GOT3 (cell line): ENCODE measurements at places on chromosomes 3 and 15.

DNA sequence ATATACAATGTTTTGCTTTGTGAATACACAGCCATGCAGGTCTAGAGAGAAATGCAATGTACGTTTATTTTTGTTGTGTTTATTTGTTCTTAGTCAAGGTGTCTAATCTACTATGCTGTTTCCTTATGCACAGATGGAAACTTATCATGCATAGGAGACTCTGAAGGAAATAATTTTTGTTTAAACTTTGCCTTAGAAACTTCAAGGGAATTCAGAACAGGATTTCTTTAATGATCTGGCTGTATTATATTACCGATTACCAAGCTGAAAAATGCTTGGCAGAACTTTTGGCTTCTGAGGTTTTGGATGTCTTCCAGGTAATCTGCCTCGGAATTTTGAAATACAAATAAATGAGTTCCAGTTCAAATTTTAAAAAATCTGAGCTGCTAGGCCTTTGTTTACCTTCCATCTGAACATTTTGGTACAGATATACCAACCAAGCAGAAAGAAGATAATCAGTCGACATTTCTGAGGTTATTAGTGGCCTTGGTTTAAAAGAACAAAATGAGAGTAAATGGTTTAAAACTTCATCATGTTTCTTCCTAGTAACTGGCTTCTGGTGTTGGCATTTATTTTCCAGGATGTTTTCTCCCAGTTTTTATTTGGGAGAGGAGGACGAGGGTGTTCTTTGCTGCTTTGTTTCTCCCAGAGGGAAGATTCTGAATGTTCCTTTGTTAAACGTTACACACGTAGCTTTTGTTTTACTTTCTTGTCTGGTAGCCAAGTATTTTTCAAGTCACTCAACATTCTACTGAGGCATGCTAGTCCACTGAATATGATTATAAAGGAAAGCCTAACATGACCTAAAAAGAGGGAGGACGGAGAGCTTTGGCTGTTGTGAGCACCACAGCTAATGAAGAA, 421.8 kb upstream of the TBL1XR1 start:
- no peak for DNase-seq

DNA sequence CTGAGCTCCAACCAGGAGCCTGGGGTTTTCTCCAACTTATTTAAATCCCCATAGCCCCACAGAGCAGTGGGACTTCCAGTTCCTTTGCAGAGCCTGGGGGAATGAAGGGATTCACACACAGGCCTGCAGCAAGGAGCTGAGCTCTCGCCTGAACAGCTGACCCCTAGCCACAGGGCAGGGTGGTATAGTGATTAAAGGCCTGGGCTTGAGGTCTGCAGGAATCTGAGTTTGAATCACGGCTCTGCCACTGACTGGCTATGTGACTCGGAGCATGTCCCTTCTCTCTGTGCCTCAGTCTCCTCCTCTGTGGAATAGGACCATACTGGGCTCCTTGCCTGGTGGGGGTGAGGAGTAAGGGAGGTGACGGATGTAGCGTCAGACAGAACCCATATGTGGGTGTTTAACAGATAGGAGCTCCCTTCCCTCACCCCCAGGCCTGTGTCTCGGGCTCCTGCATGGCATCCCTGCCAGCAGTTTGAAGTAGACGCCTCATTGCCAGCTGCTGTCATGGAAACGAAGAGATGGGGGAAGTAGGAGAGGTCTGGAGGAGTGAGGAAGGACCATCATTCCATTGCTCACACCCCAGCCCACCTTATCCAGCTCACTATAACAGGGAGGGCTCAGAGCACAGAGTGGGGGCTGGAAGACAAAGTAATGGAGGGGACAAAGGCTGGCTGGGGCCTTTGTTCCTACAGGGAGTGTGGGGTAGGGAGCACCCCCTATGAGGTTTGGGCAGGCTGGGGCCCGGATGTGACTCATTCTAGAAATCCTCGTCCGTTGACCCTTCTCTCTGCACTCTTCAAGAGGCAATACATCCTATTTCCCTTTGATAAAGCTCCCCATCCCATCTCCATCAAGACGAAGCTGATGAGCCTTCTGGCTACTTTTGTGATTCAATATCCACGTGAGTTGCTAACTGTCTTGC, 14.8 kb downstream of the HRH1 start:
- DNase-seq, result no peak

DNA sequence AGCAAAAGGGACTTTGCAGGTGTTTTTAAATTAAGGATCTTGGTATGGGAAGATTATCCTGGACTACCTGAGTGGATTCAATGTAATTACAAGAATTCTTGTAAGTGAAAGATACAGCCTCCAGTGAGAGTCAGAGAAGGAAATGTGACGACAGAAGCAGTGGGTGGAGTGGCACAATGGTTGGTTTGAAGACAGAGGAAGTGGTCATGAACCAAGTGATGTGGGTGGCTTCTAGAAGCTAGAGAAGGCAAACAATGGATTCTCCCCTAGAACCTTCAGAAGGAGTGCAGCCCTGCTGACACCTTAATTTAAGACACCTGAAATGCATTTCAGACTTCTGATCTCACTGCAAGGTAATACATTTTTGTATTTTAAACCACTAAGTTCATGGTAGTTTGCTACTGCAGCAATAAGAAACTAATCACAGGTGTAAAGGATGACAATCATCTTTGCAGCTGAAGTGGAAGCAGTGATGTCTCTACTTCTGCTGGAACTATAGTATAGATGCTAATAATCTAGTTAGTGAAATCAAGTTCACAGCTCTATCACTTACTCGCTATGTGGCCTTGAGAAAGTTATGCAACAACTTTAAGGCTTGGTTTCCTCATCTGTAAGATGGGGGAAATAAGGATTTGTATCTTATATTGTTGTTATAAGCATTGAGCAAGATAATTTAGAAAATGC, 403.4 kb upstream of the SUCLG2 start:
- no peak for DNase-seq

- DNase-seq, result no peak
Observed at GRCh38 chr3:133428552-133428951, 28.7 kb downstream of the BFSP2 start.

DNA sequence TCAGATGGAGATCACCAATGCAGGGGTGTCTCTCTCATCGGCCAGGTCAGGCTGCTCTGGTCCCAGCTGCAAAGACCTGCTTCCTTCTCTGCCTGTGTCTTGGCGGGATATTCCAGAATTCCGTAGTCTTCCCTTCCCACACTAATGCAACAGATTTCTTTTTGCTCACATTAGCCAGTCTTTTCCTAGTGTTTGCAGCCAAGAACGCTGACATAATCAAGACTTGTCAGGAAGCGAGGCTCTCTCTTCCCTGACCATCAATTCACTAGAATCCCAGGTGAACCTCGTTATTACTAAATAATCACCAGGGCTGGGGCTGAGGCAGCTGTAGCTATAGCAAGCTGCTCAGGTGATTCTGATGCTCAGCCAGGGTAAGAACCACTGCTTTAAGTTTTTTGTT, 43.2 kb upstream of the ACKR4 start:
- DNase-seq, result no peak

- DNase-seq, result no peak
Observed at GRCh38 chr15:57911247-57911646, 154.3 kb downstream of the ALDH1A2 start.

GRCh38 chr3:37765591-37766488, 95.8 kb upstream of the CTDSPL start:
- DNase-seq, result no peak

DNA sequence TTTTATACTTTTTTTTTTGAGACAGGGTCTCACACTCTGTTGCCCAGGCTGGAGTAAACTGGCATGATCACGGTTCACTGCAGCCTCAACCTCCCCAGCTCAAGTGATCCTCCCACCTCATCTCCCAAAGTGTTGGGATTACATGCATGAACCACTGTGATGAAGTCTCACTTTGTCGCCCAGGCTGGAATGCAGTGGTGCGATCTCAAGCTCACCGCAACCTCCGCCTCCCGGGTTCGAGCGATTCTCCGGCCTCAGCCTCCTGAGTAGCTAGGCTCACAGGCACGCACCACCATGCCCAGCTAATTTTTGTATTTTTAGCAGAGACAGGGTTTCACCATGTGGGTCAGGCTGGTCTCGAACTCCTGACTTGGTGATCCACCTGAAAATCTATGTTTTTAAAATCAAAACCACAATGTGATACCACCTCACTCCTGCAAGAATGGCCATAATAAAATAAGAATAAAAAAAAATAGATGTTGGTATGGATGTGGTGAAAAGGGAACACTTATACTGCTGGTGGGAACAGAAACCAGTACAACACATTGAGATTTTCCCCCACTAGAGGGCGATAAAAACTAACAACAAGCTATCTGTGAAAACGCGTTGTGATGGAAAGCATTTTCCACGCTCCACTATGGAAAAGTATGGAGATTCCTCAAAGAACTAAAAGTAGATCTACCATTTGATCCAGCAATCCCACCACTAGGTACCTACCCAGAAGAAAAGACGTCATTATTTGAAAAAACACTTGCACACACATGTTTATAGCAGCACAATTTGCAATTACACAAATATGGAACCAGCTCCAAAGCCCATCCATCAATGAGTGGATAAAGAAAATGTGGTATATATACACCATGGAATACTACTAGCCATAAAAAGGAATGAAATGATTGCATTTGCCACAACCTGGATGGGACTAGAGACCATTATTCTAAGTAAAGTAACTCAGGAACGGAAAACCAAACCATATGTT, 26.8 kb upstream of the OCA2 start:
- DNase-seq, result no peak

- DNase-seq, result no peak
Observed at GRCh38 chr3:52401021-52401420, 43.9 kb downstream of the SEMA3G start.

- no peak for DNase-seq
Observed at GRCh38 chr3:189460511-189460910, 170.7 kb upstream of the TP63 start.

DNA sequence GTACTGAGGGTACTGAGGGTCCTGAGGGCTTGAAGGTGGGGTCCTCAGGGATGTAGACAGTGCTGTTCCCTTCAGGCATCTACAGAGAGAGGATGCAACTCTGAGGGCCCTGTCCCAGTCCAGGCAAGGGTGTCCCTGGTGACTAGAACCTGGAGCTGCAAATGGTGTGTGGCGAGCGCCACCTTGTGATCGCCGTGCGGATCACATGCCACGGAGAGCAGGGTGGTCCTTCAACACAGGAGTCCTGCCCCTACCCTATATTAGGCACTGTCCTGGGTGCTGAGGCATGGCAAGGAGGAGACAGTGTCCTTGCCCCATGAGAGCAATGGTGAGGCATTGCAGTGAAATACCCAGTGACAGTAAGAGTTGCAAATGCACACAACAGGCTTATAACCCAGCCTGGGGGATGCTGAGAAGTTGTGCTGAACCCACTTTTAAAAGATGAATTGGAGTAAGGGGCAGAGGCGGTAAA, 23.6 kb downstream of the RHCG start:
- DNase-seq, result no peak

DNA sequence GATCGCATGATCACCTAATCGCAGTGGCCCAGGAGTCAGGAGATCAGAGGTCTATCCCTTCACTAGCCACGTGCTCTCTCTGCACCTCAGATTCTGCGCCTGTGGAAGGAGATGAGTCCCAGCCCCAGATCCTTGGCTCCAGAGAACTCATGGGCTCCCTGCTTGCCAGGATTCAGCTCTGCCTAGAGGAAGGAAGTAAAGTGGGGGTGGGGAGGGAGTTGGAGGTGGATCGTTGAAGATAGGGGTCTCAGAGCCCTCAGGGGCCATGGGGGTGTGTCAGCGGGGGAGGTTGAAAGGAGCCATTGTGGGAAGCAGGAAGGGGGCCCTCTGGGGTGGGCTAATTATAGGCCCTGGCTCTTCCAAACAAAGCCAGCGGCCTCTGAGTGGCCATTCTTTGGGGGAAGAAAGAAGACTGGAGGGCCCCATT, 11.3 kb upstream of the STRA6 start:
- no peak for DNase-seq

GRCh38 chr3:143484846-143485512, 363.3 kb downstream of the SLC9A9 start:
- no peak for DNase-seq

GRCh38 chr3:69442771-69443311, 57.0 kb upstream of the FRMD4B start:
- DNase-seq, result no peak

DNA sequence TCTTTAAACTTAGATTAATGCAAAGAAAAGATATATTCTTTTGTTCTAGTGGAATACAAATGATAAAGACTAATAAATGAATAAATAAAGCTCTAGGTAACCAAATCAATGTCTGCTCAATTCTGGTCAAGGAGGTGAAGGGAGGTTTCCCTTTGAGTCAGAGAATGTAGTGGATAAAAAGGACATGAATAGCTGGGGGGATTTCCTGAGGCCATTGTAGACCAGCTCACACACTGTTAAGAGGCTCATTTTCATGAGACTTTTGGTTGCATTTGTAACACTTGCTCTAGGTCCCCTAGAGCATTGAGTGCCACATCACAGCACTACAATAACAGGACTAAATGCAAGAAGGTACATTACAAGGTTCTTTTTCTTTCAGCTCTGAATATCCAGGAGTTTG, 170.7 kb downstream of the TIGIT start:
- DNase-seq, result no peak

- no peak for DNase-seq
Observed at GRCh38 chr3:189673535-189673934, 42.3 kb downstream of the TP63 start.

- no peak for DNase-seq
Observed at GRCh38 chr3:113537155-113537554, 4.8 kb downstream of the SIDT1 start.

DNA sequence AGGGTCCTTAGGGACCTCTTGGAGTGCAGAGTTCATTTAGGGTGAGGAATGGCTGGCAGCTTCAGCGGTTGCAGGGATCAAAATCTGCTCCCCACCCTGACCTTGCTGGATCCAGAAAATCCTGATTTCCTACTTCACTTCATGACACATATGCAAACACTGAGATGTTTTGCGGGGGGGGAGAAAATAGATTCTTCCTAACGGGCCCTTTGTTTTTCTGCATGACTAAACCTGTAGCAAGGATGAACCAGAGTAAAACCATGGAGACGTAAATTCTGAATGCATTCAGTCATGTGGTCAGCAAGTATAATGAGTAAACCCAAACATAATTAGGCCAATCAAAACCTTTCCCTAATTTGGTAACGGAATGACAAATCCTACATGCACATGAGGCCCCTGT, 20.0 kb upstream of the RBP1 start:
- DNase-seq, result no peak

GRCh38 chr3:18054625-18055024, 312.2 kb upstream of the TBC1D5 start:
- DNase-seq, result no peak

- DNase-seq, result no peak
Observed at GRCh38 chr3:58474348-58474911, 17.5 kb upstream of the KCTD6 start.

GRCh38 chr3:47892286-47893040, 89.5 kb downstream of the DHX30 start:
- DNase-seq, result no peak

DNA sequence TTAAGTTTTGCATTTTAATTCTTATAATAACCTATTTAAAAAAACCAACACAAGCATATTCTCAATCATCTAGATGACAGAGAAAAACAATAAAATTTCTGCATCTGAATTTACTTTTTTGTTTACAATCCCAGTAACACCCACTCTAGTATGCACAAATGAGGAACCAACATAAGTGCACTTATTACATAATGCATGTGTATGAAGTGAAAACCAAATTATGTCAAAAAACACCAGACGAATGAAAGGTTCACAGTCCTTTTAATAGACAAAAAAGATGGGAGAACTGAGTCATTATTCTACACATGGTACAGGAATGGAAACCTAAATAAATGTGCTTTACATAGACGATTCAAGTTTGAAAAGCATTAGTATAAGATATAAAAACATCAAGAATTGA, 91.7 kb downstream of the NR1I2 start:
- no peak for DNase-seq

- no peak for DNase-seq
Observed at GRCh38 chr15:50418041-50418583, 6.1 kb upstream of the USP8 start.
